Stimulated activated CD8-positive, alpha-beta memory T cell treated with anti-CD3 and anti-CD28 coated beads, Interleukin-7, amount 100 ng/mL, for 1 hour (primary cell): ENCODE measurements at places on chromosomes 5 and 9.

DNA sequence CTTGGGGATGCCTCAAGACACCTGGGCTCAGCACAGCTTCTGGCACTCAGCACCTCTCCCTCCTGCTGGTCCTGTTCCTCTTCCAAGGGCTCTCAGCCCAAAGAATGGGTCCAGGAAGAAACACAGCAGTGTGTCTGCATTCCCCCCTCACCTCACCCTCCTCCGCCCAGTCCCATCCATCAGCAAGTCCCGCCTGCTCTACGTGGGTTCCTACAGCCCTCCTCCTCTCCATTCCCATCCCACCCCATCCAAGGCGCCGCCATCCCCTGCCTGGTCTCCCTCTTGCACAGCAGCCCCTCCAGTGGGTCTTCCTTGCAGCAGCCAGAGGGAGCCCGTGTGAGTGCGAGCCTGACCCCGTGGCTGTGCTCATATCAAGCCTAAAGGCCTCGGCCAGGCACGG is 52.3 kb upstream of the RPL26L1 start:
- DNase-seq: no peak

- no peak for DNase-seq
Observed at GRCh38 chr5:65391591-65391990, 90.1 kb downstream of the ADAMTS6 start.

GRCh38 chr5:62727861-62728260 is 149.2 kb downstream of the LRRC70 start:
- DNase-seq: no peak

- no peak for DNase-seq
Observed at GRCh38 chr5:142931896-142932686, 161.9 kb downstream of the ARHGAP26 start.

GRCh38 chr9:28688172-28688571 is 1114.9 kb upstream of the C9orf72 start:
- DNase-seq: no peak

GRCh38 chr9:36969216-36969771 is 64.8 kb downstream of the PAX5 start:
- no peak for DNase-seq

GRCh38 chr9:96751815-96752214 is 26.1 kb downstream of the ZNF510 start:
- no peak for DNase-seq
